Left kidney (tissue), 8 donors: ENCODE measurements at places on chromosomes 6 and 20.

DNA sequence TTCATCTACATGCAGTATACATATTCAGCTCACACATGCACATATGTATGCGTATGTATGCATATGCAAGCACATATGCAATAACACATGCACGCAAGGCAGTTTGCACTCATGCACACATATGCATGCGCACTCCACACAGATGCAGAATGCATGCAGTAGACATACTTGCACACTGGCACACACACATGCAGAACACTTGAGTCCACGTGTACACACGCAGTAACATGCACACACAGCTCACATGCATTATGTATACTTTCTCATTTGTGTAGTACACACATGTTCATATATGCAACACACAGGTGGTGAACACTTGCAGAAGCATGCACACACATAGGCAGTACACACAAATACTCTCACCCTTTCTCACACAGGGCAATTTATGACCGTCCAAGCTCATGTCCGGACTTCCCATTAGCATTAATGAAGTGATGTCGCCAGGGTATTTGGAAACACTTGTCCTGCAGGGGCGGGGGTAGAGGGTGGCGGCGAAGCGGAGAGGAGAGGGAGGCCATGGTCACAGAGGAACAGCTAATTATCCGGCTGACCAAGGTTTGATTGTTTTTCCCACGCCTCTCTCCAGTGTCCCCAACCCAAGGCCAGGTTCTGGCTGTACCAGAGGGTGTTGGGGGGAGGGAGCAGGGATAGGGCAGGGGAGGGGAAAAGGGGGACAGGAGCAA lies 91.3 kb downstream of the VEGFA start:
- DNase-seq = no peak

DNA sequence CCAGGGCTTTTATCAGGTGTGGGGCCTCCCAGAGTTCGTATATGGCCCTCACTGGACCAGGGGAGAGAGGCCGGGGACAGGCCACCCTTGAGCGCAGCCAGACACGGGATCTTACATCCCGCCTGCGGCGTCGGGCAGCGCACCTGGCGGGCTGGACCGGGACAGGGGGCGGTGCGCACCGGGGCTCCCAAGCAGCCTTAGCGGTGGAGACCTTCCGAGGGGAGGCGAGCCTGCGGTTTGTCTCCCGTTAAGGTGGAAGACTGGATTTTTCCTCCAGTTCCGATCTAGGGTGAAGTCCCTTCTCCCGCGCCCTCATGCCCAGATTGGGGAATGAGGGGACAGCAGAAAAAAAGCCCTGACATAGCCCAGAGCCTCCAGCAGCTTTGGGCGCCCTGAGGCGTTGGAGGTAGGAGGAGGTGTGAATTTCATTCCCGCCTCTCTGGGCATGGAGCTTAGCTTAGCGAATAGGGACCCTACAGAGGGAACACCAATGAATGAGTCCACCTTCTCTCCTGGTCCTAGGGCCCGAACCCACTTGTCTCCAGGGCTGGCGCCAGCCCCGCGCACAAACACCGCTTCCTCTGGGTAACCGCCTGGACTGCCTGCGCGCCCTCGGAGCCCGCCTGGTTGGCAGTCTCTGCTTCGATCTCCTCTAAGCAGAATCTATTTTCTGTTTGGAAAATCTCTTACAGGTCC lies 6.7 kb upstream of the LAMP5 start:
- DNase-seq = no peak

GRCh38 chr6:109121411-109121810 lies 26.1 kb downstream of the CEP57L1 start:
- no peak for DNase-seq

DNA sequence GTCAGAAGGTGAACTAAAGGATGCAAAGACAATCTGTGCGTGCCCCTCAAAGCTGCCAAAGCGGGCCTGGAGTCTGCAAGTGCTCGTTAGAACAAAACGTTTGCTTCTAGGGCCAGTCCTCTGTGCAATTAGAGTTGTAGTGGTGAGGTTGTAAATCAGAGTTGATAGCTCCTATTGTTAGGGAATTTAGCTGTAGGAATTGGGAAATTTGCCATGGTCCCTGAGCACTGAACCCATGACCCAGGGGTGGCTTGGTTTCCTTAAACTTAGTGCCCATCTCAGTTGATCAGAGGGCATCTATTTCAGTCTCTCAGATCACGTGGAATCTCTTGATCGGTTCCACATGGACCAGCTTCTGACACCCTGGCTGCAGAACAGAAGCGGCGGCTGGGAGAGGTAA lies 18.8 kb upstream of the RPS6KA2 start:
- DNase-seq = no peak

DNA sequence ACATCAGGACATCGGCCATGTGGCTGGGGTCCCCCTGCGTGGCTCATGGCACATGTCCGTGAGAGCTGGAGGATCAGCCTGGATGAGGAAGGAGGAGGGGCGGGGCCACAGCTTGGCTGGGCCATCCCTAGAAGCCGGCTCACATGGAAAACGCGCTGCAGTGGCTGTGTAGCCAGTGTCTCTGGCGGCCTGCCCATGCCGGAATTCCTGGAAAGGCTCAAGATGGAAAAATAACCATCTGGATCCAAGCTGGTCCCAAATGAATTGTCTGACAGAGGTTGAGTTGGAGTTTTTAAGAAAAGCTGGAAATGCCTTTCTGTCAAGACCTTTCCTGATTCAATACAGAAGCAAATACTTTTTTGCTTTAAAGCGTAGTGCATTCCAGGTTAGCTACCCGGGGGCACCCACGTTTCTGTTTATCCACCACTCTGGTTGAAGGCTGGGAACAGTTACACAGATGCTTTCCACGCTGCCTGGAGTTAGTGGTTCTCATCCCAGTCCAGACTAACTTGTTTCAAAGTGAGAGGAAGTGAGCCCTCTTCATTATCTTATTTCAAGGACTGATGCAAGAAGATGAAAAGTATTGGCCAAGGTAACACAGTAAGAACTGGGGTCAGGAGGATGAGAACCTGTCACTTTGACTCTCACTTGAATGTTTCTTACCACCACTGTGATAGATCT lies 99.0 kb downstream of the GMPR start:
- peak; percentile 82 for DNase-seq

GRCh38 chr20:45066372-45066771 lies 34.6 kb downstream of the KCNS1 start:
- DNase-seq = no peak

- no peak for DNase-seq
Observed at GRCh38 chr6:169719117-169719516, 5.2 kb downstream of the PHF10 start.

GRCh38 chr20:916825-917224 lies 691 bp upstream of the ANGPT4 start:
- no peak for DNase-seq

- no peak for DNase-seq
Observed at GRCh38 chr20:34883087-34883688, 6.8 kb downstream of the ACSS2 start.

DNA sequence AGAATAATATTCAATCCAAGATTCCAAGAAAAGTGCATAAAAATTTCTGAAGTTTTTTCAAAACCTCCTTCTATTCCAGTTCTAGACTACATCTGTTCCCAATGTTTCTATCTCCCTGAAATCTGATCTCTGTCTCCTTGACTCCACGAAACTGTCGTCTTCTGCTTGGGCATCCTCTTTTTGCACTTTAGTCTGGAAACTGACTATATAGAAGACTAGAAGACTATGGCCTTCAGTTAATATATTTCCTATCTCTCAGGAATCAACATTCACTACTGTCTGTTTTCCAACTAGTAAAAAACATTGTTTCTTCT lies 745.4 kb upstream of the ADGRB3 start:
- no peak for DNase-seq

DNA sequence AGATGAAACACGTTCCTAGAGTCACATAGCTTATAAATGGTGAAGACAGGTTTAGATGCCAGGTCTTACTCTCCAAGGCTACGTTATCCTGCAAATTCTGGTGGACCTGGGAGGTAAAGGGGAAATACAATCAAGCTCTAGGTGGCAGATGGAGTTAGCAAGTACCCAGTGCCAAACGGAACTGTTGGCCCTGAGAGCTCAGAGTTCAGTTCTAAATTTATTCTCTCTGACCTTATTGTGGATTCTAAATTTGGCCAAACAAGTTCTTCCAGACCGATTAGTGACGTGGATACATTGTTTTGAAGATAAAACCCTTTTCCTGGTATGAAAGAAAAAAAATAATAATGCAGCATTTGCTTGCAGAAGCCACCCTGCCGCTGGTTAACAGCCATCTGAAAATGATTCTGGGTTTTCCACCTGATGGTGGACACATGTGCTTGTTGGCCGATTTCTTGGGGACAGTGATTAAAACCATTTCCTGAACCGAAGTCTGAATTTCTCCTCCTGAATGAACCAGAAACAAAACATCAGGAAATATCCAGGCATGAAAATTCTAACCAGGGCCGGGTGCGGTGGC lies 32.5 kb downstream of the RIPOR3 start:
- DNase-seq = no peak

GRCh38 chr6:54074578-54075195 lies 36.6 kb upstream of the MLIP start:
- DNase-seq = no peak

GRCh38 chr6:47278545-47278944 lies 31.2 kb downstream of the TNFRSF21 start:
- no peak for DNase-seq

DNA sequence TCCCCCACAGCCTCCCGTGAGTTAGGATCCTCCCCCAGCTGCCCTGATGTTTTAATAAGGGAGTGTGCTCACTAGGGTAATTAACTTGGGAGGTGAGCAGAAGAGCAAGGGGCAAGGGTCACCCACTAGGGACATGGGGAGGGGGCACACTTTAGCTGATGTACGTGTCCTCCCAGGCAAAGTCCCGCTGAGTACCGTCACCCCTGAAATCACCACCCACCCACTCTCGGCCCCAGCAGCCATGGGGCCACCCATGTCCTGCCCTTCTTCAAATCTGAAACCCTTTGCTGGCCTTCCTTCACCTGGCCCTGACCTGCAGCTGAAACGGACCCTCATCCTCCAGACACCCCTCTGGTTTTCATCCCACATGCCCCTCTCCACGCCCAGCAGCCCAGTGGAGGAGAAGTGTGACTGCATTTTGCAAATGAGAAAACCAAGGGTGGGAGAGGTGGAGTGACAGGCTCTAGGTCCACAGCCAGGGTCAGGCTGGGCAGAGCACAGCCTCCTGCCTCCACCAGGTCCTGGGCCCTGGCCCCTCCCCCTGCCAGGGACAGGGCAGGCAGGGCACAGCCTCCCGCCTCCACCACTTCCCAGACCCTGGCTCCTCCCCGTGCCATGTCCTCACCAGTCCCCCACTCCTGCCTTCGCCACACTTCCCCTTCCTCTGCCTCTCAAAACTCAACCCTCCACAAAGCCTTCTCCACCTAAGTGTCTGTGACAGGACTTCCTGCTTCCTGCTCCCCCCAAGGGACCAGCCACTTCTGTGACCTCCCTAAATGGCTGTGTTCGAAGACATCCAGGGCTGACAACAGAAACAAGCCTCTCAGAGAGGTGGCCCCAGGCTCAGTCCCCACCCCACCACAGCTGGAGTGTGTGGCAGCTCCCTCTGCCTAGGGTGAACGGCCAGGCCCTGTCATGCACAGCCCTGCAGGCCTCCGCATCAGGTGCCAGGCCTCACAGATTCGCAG lies 15.1 kb downstream of the ACSS1 start:
- no peak for DNase-seq

DNA sequence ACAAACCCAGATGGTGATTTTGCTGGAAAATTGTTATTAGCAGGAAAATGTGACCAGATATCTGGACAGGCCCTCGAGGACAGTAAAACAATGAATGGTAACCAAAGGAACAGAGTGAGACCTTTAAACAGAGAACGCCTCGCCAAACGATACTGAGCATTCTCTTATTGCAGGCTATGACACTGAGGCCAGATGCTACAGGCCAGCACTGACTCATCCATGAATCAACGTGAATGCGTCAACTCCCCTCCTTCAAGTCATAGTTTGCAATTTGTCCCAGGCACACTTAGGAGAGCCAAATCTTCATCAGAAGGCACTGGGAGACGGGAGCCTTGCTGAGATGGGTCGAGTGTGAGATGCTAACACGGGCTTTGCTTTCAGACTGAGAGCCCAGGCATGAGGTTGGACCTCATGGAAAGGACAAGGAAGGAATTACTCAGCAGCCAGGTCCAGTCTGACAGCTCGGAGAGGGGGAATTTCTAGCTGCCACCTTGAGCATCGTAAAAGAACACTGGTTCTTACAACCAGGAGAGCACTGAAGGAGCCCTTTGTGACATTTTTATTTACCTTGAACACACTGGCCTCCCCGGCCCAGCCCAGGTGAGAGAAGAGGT lies 60.7 kb downstream of the BMP7 start:
- DNase-seq = no peak

DNA sequence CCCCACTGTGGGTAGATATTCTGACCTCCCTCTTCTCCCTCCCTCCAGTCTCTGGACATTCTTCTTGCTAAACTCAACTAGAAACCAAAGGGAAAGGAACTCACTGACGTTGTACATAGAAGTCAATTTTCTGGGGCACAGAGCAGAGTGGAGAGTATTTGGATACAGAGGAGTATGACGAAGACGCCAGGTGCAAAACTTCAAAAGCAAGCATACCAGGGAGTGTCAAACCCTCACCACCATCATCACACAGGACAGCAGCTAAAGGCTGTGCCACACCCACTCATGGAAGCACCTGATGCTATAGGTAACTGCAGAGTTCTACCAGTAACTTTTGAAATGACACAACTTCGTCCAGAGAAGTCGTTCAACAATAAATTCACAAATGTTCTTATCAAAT lies 64.8 kb downstream of the FYN start:
- DNase-seq = no peak

GRCh38 chr6:43723737-43724295 lies 36.2 kb upstream of the MRPS18A start:
- no peak for DNase-seq

- DNase-seq = no peak
Observed at GRCh38 chr20:3461911-3462677, 8.7 kb upstream of the ATRN start.
